Central memory CD8-positive, alpha-beta T cell (primary cell): ENCODE measurements at places on chromosomes 13 and 19.

DNA sequence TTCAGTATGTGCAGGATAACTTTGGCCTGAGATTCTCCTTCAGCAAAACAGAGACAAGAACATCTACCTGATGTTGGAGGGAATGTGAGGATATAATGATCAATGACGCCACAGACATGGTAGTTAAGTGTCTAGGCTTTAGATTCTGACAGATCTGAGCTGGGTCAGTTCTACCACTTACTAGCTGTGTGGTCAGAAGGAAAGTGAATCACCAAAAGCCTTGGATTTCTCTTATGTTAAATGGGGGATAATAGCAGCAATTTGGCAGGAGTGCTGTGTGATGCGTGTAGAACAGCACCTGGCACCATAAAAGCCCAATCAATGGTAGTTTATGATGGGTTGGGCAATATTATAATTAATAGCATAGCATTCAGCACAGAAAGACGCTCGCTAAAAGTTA, 41.7 kb downstream of the RXFP2 start:
- no peak for DNase-seq

- no peak for DNase-seq
Measured at GRCh38 chr19:22600690-22601648, 33.2 kb upstream of the ZNF492 start.

- no peak for DNase-seq
Measured at GRCh38 chr13:105448811-105449210, 1086.7 kb downstream of the EFNB2 start.

GRCh38 chr19:55088021-55088451, 12.4 kb downstream of the EPS8L1 start:
- no peak for DNase-seq

DNA sequence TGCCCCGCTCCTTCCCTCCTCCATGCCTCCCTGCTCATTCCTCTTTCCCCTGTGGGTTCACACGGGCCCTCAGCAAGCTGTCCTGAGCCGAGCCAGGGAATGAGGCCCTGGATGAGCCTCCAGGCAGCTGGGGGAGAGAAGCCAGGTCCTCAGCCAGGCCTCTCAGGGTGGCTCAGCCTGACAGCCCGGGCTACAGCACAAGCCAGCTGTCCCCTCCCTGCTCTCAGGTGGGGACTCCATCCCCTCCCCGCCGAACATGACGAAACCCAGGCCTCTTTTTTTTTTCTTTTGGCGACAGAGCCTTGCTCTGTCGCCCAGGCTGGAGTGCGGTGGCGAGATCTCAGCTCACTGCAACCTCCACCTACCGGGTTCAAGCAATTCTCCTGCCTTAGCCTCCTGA, 40.0 kb upstream of the MATK start:
- no peak for DNase-seq

DNA sequence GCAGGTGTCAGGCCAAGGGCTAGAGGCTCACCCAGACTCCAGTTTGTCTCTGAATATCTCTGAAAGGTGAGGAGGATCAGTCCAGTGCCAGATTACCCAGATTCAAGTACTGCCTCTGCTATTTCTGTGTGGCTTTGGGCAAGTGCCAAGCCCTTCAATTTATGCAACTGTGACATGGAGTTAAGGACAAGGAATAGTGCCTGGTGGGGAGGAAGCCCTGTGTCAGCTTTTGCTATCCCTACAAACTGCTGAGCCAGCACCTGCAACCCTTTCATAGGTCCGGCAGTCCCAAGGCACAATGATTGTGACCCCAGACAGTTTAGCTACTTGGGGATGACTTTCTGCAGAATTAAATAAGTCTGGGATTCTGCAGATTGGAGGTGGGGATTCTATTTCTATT, 123.0 kb downstream of the KL start:
- DNase-seq = no peak

DNA sequence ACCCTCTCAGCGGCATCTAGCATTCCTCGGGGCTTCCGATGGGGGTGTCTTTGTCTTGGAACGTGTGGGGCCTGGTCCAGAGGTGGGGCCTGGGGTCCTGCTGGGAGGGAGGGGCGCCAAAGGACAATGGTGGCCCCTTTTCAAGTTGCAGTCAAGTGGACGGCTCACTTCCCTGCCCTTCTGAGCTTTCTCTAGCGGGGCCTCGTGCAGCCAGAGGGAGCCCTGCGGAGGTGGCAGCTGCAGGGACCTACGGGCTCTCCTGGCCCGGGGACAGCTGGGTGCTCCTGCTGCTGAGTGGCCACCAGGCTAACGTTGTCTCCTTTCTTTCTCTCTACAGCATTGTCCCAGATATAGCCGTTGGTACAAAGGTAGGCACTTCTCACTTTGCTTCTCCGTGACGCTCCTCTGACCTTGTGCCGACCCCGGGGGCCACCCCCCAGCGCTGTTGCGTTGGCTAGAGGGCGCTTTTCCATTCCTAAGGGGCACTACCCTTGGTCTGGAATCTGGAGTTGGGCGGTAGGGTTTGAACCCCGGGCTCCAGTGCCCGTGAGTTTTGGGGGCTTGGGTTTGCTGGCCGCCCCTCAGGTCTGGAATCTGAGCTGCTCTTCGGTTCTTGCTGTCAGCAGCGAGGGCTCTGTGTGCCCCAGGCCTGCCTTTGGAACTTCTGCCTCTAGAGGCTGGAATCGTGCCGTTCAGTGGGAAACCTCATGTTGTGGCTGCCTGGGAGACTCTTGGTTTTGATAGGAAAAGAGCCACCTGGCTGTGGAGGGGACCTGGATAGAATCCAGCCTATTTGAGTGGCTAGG, 2.0 kb downstream of the PTBP1 start:
- no peak for DNase-seq

DNA sequence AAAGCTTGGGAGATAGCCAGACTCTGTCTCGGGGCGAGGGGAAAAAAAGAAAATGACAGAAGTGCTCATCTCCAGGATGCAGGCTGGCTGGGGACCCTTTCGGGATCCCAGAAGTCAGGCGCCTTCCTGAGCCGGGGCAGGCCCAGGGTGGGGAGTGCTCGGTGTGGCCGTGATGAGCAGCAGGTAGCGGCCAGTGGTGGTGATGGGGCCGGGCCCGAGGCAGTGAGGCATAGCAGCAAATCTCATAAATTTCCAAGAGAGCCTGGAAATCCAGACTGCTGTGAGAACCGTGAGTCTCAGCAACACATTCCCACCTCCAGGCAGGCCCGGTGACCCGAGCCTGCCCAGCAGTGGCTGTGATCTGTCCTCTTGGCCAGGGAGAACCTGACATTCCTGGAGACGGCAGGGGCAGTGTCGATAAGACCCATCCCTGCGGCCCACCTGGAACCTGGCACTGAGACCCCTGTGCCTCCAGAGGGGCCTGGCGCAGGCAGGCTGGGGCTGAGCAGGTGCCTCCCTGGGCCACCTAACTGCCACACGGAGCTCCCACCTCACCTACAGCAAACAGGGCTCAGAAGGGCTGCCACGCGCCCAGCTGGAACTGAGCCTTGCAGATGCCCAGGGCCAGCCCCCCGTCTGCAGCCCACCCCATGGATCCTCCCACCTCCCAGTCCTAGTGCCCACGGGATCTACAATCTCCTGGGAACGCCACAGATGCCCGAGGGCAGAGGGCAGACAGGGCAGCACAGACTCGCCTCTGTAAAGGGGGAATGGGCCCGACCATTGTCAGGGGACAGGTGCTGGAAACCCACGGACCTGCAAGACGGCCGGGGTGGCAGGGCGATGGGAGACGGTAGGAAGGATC, 23.4 kb downstream of the IZUMO4 start:
- no peak for DNase-seq

- no peak for DNase-seq
Measured at GRCh38 chr19:17953869-17954268, 13.0 kb upstream of the KCNN1 start.

DNA sequence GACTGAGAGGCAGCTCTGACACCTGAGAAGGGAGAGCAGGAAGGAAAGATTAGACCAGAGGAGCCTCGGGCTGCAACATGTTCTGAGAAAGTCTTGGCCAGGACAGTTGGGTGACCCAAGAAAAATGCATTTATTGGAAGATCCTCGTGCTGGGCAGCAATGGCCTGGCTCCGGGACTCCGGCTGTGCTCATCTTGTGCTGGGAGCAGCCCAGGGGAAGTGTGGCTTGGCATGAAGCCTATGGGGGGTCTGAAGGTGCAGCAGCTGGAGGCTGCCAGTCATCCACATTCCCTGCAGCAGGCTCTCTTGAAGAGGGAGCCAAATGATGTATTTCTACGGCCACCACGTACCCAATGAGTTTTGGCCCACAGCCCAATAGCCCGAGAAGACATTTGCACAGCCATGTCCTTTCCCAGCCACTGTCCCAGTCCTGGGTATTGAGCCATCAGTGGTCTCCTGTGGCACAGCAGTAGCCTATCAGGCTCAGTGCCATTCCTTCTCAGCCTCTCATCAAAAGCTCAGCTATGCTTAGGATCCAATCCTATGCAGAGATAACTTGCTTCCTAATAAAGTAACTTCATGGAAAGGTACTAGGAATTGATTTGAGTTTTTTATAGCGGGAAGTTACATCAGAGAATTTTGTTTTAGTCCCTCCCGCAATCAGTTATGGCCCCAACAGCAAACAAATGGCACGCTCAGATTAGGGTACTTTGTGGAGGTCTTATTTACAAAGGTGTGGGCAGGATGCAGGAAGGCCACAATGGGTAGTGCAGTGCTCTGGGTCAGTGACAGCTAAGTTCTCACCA, 76.0 kb upstream of the MEDAG start:
- DNase-seq = no peak

- DNase-seq = no peak
Measured at GRCh38 chr13:71634602-71635443, 232.2 kb downstream of the DACH1 start.

GRCh38 chr13:66689628-66690027, 540.5 kb downstream of the PCDH9 start:
- no peak for DNase-seq

DNA sequence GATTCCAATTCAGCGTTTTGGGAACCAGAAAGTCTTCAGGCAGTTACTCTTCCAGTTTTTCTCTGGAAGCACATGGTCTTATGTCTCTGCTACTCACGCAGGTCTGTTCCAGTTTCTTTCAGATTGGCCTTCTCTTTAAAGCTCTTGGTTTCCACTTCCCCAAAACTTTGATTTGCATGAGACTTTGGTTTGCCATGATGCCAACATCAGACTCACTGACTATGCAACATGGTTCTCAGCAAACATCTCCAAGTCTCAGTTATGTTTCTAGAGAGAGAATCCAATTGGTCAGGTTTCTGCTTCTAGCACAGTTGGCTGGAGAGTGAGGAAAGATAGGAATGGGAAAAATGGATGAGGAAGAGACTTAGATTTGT, 3.1 kb downstream of the AKAP11 start:
- no peak for DNase-seq

DNA sequence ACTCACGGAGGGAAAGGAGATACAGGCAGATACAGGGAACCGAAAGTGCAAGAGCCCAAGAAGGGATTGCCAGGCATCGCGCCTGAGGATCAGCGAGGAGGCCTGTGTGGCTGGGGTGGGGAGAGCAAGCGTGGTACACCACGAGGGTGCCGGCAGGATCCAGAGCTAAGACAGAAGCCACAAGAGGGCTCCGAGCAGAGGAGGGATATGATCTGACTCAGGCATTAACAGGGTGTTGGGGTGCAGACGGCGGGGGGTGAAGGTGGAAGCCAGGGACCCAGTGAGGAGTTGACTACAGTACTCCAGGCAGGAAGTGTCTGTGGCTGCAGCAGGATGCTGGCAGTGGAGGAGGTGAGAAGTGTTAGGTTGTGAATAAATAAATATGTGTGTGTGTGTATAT, 5.4 kb upstream of the PPP1R37 start:
- DNase-seq = peak; percentile 91

DNA sequence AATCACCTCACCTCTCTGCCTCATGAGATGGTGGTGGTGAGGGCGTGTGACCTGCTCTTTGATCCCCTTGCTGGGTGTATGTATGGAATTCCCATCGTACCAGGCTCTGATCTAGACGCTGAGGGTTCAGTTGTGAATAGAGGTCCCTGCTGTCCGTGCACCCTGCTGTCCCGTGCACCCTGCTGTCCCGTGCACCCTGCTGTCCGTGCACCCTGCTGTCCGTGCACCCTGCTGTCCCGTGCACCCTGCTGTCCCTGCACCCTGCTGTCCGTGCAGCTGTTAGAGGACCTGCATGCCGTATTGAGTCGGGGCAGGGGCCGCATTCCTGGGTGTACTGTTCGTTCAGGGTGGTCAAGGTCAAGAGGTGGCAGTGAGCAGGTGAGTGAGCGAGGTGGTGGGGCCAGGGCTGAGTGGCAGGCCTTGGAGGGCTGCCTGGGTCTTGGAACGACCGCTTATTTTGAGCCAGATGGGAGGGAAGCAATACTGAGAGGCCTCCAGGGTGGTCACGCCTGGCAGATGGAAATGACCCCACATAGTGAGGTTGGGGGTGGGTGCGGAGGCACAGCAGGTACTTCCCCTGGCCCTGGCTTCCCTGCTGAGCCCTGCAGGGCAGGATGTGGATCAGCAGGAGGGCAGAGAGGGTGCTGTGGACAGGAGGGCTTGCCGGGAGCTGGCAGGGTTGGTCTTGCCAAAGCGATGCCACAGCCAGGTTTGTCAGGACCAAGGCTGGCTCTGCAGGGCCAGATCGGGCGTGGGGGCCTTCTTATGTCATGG, 4.6 kb upstream of the EPN1 start:
- no peak for DNase-seq

DNA sequence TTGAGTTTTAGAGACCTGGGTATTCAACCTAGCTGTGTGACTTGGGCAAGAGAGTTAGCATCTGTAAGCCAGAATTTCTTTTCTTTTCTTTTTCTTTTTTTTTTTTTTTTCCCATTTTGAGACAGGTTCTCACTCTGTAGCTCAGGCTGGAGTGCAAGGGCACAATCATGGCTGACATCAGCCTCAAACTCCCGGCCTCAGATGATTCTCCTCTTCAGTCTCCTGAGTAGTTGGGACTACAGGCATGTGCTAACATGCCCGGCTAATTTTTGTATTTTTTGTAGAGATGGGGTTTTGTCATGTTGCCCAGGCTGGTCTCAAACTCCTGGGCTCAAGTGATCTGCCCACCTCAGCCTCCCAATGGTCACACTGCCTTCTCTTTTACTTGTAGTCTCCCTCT, 33.0 kb downstream of the ZMYM2 start:
- DNase-seq = no peak

DNA sequence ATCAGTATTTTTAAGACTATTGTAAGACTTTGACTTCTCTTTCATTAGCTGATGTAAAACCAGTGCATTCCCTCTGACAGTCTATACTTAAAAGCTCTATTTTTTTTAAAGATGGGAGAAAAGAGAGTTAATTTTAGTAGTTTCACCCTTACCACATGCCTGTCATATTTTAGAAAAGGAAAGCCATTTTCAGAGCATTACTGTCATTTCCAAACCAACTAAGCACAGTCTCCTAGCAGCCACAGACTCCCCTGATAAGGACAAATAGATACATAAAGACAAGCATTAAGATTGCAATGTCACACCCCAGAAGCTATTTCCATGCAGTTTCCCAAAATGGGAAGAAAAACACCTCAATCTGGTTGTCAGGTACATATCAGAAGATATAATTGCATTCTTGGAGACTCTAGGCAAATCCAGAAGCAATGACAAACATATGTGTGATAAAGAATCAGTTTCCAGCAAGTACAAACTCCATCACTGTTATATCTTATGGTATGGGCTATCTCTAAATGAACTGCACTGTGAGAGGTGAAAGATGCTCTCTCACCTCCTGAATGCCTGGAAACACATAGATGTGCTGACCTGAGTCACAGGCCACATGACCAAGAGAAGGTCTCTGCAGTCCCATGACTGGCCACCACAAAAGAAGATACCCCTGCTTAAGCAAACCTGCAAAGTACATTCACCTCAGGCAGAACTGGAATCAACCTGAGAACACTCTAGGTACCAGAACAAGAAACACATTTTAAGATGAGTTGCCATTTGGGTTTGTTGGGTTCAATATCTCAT, 303.3 kb downstream of the POU4F1 start:
- no peak for DNase-seq

- no peak for DNase-seq
Measured at GRCh38 chr13:35475212-35475959, 1.1 kb downstream of the MAB21L1 start.

- no peak for DNase-seq
Measured at GRCh38 chr13:109088624-109088917, 459.2 kb downstream of the MYO16 start.
